Activated CD4-positive, alpha-beta T cell treated with anti-CD3 and anti-CD28 coated beads for 24 hours (primary cell): ENCODE measurements at places on chromosomes 7 and 10.

DNA sequence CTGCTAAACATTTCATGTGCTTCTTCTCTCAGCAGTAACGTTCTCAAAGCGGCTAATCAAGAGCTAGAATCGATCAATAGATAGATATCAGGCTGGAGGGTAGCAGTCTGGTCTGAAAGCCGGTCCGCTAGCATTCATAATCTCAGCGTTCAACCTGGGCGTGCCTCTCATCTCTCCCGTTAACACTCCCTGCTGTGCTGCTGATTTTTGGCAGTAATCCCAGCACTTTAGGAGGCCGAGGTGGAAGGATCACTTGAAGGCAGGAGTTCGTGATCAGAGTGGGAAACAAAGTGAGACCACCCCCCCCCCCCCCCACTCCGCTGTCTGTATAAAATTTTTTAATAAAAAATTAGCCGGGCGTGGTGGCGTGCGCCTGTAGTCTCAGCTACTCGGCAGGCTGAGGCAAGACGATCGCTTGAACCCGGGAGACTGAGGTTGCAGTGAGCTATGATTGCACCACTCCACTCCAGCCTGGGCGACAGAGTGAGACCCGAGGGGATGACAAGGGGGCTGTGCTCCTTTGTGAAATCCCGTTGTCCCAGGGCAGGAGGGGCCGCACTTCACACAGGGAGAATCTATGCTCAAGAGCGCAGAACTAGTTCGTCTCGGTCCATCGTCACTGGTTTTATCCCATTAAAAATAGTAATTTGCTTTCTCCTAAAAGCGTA lies 624 bp upstream of the CEP55 start:
- no peak for DNase-seq

- DNase-seq = no peak
These were observed 89.3 kb downstream of the SLIT1 start for GRCh38 chr10:97096261-97097083.

DNA sequence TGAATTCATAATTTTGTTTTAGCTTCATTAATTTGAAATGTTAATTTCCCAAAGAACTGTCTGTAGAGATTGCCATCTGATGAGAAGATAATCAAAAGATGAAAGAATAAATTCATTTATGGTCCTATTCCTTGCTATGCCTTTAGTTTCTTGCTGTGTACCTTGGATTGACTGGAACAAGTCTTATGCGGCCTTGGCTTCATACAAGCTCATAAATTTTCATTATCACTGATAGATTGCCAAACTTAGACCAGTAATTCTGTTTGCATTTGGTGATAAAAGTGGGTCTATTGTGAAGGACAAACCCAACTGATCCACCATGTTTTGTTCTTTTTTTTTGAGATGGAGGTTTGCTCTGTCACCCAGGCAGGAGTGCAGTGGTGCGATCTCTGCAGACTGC lies 48.2 kb downstream of the ARID5B start:
- no peak for DNase-seq

GRCh38 chr7:133645884-133646391 lies 393.1 kb downstream of the EXOC4 start:
- DNase-seq = no peak

- DNase-seq = no peak
These were observed 7.6 kb upstream of the FAM180A start for GRCh38 chr7:135756191-135756590.

DNA sequence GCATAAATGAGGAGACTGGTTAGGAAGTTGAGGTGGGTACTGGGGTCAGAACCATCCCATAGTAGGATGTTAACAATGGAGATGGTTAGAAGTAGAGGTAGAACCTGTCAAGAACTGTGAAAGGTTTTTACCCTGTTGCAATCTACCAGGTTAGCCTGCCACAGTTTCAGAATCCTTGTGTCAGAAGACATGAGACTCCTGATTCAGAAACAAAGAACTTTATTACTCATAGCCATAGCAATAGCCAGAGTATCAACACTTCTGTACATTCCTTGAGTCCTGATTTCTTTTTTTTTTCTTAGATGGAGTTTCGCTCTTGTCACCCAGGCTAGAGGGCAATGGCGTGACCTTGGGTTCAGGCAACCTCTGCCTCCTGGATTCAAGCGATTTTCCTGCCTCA lies 200.9 kb downstream of the GRM3 start:
- DNase-seq = no peak

DNA sequence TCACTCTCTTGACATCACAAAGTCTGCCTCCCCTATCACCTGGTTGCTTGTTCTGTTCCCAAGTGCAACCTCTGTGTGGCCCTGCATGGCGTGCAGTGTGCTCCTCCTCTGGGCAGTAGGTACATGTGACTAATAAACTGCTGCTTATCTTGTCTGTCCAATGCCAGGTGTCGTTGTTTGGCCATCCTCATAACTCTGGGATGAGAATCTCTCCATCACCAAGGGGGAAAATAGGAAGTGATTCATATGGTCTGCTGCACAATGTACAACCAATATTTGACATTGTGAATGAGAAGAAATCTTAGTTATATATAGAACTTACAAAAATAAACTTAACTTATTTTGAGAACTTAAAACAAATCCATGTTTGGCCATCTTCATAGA lies 135.2 kb downstream of the INHBA start:
- no peak for DNase-seq

GRCh38 chr7:141263508-141263907 lies 189.6 kb downstream of the TMEM178B start:
- DNase-seq = no peak

GRCh38 chr7:27617651-27618381 lies 44.9 kb downstream of the HIBADH start:
- DNase-seq = no peak

DNA sequence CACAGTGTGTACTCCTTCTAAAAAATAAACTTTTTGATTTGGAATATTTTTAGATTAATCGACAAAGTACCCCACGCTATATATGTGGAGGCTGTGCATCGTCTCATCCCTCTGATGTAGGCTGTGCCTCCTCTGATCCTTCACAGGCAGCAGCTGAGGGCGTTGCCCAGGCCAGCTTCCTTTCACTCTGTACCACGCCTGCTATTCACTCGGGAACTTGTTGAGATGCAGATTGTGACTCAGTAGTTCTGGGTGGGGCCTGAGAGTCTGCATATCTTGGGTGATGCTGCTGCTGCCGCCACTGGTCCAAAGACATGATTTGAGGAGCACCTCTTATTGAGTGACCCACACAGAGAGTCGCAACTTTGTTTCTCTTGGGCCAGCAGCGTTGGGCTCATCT lies 7.9 kb upstream of the C10orf120 start:
- DNase-seq = no peak

GRCh38 chr10:121800831-121801230 lies 127.0 kb downstream of the ATE1 start:
- DNase-seq = no peak

DNA sequence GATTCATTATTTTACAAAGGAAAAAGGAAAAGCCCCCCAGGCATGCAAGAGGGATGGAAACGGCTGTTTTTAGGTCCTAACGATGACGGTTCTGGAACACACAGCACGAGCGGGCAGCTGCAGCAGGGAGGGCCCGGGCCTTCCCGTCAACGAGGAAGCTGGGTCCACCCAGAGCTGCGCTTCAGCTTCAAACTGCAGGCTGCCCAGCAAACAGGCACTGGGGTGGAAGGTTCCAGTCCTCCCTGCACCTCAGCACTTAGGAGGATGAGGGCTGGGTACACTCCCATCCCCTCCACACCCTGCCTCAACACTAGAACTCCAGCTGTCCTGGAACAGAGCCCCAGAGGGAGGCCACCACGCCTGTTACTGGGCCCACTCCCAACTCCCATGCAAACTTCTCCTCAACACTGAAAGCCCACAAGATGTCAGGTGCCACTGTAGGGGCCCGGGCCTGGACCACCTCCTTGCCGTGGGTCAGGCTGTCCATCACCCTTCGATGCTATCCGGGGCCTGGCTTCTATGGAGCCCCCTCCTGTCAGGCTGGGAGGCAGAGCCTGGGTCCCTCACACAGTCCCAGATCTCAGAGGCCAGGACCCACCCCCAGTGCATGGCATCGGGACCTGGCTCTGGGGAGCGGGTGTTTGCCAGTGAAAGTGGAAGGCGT lies 33.0 kb downstream of the PAPOLB start:
- no peak for DNase-seq

DNA sequence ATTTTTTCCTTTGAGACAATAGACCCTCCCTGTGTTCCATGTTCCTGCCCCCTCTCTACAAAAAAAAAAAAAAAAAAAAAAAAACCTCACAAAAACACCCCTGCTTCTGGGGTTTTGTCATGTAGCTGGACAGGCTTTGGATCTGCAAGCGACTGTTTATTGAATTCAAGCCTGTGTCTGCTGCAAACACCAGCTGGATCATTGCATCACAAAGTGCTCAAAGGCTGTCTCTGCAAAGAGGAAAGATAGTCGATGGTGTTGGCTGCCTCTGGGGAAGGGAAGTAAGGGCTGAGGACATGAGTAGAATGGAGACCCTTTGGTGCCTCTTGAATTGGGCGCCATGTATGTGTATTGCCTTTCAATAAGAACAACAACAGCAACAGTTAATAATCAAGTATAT lies 471.2 kb downstream of the PLXNA4 start:
- DNase-seq = no peak

- no peak for DNase-seq
These were observed 34.2 kb downstream of the ACTA2 start for GRCh38 chr10:88918191-88918905.

- no peak for DNase-seq
These were observed 1.9 kb downstream of the SLC18A3 start for GRCh38 chr10:49611816-49612512.

GRCh38 chr7:150631866-150632864 lies at the start of gene GIMAP6:
Gene GIMAP6 (minus strand): TSS chr7:150632385. CDS start chr7:150630142, 2,243 bp downstream.
- peak; percentile 17 for DNase-seq

- no peak for DNase-seq
These were observed 166.6 kb downstream of the KIF20B start for GRCh38 chr10:89867964-89868363.

DNA sequence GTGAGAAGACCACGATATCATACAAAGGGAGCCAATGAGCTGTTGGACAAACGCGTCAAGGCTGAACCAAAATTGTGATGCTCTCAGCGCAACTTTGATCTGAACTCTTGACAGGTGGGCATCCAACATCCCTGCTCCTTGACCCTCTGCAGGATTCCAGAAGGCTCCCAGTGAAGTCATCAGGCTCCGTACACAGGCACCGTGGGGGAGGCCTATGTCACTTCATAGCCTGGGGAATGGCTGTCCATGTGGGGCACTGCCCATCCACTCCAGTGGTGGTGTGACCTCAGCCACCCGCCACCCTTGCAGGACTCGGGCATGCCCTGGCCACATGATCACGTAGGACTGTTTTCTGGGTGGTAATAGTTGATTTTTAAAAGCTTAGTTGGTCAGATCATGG lies 233.8 kb upstream of the GRB10 start:
- DNase-seq = no peak

DNA sequence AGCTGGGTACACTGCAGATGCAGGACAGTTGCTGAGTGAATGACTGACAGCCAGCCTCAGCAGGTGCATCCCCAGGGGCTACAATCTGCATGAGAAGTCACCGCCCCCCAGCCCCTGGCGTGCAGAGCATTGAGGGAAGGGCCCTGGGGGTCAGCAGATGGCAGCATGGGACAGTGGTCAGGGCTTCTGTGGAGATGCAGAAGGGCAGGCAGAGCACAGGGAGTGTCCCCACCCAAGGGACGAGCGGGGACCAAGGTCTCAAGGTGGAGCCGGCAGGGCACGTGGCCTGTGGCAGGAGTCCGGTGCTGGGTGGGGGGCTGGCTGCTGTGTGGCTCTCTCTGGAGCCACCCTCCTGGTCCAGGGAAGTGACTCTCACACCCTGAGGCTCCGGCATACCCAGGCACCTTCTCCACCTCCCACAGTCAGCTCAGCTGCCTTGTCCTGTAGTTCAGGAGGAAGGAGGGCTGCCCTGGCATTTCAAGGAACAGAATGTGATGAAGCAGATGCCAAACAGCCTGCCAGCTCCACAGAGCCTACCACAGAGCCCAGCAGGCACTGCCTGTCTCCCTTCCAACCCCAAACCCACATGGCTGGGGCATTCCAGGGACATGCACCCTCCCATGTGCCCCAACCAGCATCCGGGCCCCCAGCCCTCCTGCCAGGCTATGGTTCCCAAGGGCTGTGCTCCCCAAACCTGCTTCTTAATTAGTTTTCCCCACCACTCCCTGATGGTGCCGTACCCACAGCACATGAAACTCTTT lies 114.5 kb downstream of the TMEM130 start:
- DNase-seq = no peak

DNA sequence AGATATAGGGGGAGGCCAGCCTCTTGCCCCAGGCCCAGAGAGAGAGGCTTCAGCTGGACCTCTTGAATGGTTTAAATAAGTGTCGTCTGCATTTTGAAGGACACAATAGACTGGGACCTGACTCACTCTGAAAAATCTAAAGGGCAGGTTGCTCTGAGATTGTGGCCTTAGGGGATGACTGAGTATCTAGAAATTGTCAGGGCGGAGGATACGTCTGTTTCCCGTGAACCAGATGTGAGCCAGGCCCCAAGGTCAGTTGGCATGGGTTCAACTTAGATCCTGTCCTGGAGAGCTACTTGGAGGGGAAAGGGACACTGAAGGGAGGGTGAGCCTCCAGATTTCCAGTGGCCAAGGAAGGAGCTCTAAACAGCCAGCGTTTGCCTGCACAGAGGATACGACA lies 110.2 kb downstream of the CHN2 start:
- no peak for DNase-seq

DNA sequence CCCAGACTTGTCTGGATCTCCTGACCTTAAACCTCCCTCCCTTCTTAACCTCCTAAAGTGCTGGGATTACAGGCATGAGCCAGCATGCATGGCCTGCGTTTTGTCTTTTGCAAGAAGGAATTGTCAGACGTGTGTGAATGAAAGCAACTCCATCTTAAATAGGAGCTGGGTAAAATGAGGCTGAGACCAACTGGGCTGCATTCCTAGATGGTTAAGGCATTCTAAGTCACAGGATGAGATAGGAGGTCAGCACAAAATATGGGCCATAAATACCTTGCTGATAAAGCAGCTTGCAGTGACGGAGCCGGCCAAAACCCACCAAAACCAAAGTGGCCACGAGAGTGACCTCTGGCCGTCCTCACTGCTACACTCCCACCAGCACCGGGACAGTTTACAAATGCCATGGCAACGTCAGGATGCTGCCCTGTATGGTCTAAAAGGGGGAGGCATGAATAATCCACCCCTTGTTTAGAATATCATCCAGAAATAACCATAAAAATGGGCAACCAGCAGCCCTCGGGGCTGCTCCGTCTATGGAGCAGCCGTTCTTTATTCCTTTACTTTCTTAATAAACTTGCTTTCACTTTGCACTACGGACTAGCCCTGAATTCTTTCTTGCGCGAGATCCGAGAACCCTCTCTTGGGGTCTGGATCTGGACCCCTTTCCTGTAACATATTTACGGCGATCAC lies 41.2 kb upstream of the SDK1 start:
- no peak for DNase-seq

GRCh38 chr7:105800442-105800841 lies 76.0 kb downstream of the ATXN7L1 start:
- DNase-seq = no peak
